Astrocyte of the hippocampus (primary cell): ENCODE measurements at places on chromosomes 4 and X.

- no peak for DNase-seq
Observed at GRCh38 chr4:24330573-24330972, 253.8 kb downstream of the DHX15 start.

- DNase-seq, result peak; percentile 69
Observed at GRCh38 chrX:78123190-78123589, 16.3 kb downstream of the TAF9B start.

DNA sequence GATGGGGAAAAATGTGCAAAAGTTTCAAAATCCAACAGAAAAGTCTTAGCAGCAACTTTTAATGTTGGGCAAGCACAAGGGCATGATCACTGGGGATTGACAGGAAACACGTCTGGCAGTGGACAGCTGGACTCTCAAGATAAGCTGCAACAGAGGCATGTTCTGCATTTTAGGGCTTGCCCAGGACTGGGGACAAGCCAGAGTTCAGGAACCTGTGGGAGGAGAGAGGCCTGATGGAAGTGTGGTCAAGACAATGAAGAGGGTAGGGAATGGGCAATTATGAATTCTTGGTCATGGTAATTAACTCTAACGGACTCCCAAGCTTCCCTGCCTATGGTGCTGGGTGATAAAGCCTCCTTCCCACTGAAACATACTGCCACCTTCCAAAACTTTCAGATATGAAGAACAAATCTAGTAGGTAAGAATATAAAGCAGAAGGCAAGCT, 48.4 kb downstream of the ANXA3 start:
- no peak for DNase-seq

DNA sequence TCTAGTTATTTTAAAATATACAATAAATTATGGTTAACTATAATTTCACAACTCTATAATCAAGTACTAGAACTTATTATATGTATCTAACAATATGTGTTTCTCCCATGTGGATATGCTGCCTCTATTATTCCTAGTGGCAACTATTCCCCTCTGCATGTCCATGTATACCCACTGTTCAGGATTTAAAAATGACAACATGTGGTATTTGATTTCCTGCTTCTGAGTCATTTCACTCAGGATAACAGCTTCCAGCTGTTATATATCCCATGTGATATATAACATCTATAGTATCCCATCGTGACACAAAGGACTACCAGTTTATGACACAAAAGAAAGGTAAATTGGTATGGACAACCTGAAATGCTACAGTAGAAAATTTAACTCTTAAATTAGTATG, 167.4 kb upstream of the TACR3 start:
- DNase-seq, result no peak

DNA sequence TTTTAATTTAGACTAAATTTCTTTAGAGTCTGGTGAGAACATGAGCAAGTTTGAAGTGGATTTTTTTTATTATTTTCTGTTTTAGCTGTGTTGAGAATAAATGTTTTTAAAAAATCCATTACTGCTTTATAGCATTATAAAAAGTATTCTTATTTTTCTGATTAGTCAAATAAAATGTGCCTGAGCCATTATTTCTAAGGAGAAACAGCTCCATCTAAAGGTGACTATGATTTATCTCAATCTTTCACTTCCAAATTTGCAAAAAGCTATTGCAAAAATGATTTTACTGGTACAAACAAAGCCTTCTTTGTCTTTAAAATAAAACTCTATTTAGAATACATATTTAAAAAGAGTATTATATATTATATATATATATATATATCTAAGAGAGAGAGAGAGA, 959.2 kb downstream of the FAM133A start:
- DNase-seq, result no peak

DNA sequence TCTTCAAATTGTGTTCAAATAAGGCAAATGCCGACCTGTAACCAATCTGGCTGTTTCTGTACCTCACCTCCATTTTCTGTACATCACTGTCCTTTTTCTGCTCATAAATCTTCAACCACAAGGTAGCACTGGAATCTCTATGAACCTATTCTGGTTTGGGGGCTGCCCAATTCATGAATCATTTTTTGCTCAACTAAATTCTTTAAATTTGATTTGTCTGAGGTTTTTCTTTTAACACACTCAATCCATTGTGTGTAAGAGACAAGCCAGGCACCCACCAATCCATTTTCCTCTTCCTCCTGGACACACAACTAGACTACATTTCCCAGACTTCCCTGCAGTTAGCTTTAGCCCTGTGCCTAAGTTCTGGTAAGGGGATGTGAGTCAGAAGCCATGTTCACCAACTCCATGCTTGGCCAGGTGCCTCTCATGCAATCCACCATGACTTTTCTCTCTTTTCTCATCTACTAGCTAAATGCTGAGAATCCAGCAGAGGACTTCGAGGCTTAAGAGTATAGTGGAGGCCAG, 193.2 kb upstream of the KLF3 start:
- DNase-seq, result no peak

GRCh38 chr4:128427832-128428366, 140.3 kb upstream of the PGRMC2 start:
- peak; percentile 77 for DNase-seq
